B cell (primary cell): ENCODE measurements at places on chromosomes 5 and 9.
A peak's percentile ranks its signal among the peaks of the same experiment; 100 is the strongest.

DNA sequence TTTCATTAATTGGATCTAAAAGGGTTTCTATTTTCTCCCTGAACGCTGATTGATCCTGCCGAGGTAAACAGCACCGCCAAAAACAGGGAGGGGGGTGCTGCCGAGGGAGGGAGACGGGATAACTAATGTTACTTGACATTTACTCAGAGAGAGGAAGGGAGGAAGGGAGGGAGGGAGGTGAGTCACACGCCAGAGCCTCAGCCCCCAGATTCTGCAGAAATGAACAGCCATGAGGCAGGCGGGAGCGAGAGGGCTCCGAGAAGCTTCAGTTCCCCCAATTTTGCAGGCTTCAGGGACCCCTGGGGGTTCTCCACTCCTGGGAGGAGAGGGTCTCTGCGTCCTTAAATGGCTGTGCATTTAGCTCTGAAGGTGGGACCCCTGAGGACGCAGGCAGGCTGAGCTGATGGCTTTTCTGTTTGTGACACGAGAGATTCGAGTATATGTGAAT lies 59.1 kb upstream of the IER5L start:
- no peak for DNase-seq

DNA sequence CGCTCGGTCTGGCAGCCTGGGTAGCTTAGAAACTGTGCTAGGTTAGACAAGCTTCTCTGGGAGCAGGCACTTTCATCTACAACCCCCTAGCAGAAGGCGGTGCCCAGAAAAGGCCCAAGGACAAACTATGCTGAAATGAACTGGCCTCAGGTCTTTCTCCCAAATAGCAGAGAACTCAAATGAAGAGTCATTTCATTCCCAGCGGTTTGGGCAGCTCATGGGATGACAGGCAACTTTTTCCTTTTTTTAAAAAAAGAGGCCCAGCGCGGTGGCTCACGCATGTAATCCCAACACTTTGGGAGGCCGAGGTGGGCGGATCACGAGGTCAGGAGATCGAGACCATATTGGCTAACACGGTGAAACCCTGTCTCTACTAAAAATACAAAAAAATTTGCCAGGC lies 2.5 kb downstream of the RAPGEF1 start:
- DNase-seq = no peak

GRCh38 chr9:22111954-22112247 lies 102.8 kb upstream of the CDKN2B start:
- no peak for DNase-seq

DNA sequence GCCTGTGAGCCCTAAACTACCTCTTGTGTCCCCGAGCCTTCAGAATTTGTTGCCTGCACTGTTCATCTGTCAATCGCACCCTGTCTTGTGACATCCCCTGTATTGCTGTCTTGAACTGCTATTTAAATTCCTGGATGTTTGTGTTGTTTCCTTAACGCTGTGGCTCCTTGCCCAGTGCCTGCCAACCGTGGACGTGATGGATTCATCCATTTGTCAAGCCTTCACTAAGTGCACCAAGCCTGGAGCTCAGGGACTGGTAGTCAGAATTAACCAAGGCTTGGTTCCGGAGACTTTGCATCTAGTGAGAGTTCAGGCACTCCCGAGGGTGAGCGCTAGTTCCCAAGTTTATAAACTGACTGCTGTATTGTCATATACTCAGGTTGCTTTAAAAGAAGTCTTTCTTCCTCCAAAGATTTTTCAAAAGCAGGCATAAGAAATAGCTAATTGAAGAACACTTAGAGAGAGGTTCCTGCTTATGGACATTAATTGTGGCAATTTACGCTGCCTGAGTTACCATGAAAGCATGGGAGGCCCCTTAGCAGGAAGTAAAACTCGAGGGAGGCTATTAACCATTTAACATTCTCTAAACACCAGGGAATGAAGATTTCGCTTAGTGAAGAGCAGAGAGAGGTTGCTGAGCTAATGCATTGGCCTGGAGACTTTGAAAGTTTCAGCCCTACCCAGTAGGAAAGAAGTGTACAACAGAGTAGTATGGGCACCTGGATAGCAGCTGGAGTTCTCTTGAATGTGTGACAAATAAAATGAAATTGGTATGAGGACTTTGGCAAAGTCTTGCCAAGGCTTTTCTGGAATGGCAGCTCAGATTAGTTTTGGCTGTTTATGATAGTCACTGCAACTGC lies 29.0 kb downstream of the RGS3 start:
- DNase-seq = no peak

DNA sequence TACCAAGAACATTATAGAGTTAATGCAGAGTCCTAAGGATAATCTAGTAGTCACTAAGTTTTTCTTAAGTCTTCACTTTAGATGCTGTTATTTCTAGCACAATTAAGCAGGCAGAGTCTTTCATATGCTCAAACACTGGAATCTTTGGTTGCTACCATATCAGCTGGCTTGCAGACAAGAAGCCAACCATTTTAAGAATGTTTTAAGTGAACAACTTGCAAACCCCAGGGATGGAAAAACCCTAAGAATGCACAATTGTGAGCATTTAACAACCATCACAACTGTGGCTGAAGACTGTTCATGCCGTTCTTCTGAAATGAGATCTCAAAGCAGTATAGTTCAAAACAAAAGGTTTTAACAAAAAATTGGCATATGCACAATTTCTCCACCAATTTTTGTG lies 55.1 kb downstream of the CSNK1A1 start:
- DNase-seq = no peak

DNA sequence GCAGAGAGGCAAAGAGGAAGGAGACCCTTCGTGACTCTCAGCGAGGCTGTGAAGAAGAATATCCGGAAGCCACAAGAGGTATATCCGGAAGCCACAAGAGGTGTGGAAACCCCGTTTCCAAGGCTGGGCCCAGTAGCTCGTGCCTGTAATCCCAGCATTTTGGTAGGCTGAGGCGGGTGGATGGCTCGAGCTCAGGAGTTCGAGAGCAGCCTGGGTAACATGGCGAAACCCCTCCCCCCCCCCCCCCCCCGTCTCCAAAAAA lies 612 bp upstream of the BBLN start:
- peak; percentile 73 for DNase-seq

DNA sequence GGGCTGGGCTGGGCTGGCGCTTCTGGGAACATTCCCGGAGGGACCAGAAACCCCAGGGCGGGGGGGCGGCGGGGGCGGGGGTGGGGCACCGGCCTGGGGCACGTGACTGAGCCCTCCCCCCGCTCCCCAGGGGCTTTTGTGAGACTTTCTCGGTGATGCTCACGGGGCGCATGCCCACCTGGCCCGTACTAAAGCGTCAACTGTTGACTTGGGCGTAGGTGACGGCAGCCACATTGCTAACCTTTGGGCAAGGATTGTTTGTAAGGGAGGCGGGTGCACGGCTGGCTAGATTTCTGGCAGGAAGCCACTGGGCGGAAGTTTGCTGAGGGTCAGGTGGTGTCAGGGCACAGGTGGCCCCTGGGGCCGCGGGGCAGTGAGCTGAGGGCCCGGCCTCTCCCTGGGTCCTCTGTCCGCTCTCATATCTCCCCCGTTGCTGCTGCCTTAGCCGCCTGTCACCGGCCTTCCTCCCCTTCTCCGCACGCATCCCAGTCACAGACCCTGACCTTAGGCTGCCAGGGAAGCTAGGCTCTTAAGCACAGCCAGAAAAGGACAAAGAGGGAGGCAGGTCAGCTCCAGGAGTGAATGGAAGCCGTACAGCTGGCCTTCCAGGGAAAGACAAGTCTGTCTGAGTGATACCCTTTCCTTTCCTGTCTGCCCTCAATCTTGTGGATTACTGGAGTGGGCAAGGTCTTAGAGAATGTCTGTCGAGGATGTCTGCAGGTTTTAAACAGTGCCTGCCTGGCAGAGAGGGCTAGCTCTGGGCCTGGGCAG lies 812 bp downstream of the CACFD1 start:
- DNase-seq = peak; percentile 92

GRCh38 chr9:134287591-134288491 lies 38.4 kb upstream of the RXRA start:
- DNase-seq = no peak

GRCh38 chr9:112629671-112630485 lies 88.0 kb downstream of the INIP start:
- DNase-seq = no peak

GRCh38 chr9:117958726-117959125 lies 254.5 kb downstream of the TLR4 start:
- no peak for DNase-seq

- DNase-seq = no peak
Observed at GRCh38 chr5:37787742-37788141, 52.1 kb downstream of the GDNF start.

- DNase-seq = no peak
Observed at GRCh38 chr5:21882074-21882745, 970.9 kb downstream of the CDH12 start.

- DNase-seq = no peak
Observed at GRCh38 chr9:127058645-127059021, 63.8 kb downstream of the ANGPTL2 start.

- no peak for DNase-seq
Observed at GRCh38 chr5:36397901-36398536, 96.3 kb upstream of the RANBP3L start.

DNA sequence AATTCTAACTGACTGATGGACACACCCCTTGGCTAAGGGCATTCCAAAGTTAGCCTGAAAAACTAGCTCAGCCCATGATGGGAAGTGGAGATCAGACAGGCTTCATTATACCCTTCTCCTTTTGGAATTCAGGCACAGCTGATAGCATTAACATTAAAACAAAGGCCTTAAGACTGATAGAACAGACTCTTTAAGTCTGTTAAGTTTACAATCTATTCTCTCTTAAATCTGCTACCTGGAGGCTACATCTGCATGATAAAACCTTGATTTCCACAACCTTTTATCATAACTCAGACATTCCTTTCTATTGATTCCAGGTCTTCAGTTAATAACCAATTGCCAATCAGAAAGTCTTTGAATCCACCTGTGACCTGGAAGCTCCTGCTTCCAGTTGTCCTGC lies 281.4 kb downstream of the TUSC1 start:
- no peak for DNase-seq

- DNase-seq = no peak
Observed at GRCh38 chr9:136621019-136621733, 41.5 kb upstream of the EGFL7 start.

DNA sequence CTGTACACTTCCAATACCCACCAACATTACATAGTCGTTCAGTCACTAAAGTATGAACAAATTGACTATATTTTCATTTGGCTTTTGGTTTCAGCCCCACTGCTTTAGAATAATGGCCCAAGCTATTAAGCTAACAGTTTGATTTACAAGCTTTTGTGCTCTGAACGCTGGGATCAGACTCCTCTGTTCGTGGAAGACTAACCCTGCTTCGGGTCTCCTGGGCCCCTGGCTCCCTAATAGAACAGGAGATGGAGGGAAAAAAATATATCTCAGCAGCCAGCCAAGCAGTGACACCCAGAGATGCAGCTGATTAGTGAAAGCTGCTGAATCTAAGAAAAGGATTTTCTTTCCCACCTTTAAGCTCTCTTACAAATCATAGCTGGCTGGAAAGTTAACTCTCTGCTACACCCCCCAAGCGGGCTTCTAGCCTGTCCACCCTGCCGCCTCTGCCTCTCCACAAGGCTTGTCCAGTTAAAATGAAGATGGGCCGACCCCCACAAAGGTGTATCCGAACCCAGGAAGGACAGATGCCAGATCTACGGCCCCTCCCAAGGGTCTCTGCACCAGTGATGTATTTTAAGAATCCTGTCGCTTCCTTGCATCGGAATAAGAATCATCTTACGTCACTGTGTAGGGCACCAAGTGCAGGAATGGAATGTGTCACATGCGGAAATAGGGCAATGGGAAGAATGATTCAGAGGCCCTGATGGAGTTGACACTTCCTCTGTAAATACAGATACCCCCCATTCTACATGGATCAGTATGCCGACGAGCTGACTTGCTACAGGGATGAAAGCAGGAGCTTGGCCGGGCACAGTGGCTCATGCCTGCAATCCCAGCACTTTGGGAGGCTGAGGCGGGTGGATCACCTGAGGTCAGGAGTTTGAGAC lies 33.4 kb upstream of the BARHL1 start:
- DNase-seq = no peak

DNA sequence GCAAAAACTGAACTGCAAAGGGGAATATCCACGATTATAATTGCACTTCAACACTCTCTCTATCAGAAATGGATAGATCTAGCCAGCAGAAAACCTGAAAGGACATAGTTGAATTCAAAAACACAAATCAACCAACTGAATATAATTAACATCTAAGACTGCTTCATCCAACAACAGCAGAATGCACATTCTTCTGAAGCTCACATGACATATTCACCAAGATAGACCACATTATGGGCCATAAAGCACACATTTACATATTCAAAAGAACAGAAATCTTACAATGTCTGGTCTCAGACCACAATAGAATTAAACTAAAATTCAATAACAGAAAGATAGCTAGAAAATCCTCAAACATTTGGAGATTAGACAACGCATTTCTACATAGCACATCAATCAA lies 118.3 kb downstream of the FBXO4 start:
- no peak for DNase-seq

- no peak for DNase-seq
Observed at GRCh38 chr9:33185858-33186257, 18.7 kb upstream of the B4GALT1 start.

DNA sequence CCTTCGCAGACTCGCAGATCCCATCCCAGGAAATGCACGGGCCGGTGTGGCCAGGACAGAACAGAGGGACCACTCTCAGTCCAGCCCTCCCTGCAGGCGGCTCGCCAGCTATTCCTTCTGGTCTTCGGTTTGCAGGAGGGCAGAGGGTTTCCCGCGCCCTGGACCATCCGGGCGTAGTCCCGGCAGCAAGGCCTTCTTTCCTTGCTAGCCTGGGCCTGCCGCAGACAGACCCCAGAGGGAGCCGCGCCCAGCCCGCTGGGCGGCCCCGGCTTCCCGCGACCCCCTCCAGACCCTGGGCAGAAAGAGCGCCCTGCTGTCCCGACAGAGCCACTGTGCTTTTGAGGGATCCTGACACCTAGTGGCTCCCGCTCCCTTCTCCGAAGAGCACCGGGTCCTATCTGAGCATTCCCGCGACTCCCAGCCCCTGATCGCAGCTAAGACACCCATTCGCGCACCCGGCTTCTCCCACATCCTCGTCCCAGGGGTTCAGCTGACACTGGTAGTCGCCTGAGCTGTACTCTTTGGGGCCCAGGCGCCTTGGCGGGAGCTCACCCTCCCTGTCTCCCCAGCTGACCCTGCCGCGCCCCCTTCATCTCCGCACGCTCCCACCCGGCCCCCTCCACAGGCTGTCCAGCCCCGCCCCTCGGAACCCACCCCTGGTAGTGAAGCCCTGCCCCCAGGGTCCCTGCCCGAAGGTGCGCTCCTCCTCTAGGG lies 1.1 kb downstream of the CFAP90 start:
- peak; percentile 24 for DNase-seq
